ENCODE measurements at places on chromosomes 3 and 15.

- DNase-seq, result no peak
These were observed 587.4 kb upstream of the MDFIC2 start for GRCh38 chr3:70899816-70900215.

DNA sequence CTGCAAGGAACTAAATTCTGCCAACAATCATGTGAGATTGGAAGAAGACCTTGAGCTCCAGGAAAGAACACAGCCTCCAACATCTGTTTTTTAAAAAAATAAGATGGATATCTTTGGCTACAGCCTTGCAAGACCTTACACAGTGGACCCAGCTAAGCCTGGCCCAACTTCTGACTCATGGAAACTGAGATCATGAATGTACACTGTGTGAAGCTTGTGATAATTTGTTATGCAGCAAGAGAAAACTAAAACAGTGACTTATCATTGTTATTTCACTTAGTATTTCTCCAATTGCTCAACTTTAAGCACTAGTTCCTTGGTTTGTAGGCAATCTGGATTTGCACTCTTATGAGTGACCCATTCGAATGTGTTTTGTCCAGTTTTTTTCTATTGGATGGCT lies 29.3 kb downstream of the SHQ1 start:
- no peak for DNase-seq

- DNase-seq, result no peak
These were observed 1.0 kb downstream of the PDE12 start for GRCh38 chr3:57557085-57557537.

- no peak for DNase-seq
These were observed 2.2 kb downstream of the BTBD1 start for GRCh38 chr15:83064859-83065258.

DNA sequence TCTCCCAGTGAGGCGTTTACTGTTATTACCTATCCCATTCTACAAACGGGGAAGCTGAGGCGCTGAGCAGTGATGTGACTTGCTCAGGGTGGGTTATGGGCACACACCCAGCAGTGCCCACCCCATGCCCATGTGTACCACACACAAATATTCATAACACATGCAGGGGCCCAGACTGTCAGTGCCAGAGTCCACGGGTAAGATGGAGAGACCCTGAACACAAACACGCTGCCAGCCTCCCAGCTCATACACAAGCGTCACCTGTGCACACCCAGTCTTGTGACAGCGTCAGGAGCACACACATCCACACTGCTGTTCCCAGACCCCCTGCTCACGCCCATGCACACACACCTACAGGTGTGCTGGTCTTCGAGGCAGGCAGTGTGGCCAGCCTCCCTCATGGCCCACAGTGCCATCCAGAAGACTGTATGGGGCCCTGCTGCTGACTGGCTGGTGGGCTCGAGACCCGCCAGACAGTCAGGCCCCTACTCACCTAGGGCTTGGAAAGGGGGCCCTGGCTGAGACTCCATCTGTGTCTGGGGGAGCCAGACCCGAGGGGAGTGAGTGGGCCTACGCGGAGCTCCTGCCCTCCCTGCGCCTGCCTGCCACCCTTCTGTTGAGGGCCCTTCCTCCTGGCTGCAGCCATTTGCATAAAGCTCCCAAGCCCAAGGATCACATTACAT lies 39.4 kb downstream of the DNAJB8 start:
- DNase-seq, result no peak

- DNase-seq, result no peak
These were observed 86.5 kb downstream of the MB21D2 start for GRCh38 chr3:192831111-192831644.

GRCh38 chr3:66904831-66905493 lies 93.1 kb upstream of the KBTBD8 start:
- no peak for DNase-seq

- no peak for DNase-seq
These were observed 5.2 kb downstream of the GPX1 start for GRCh38 chr3:49352890-49353421.

- no peak for DNase-seq
These were observed 69.1 kb upstream of the MAGI1 start for GRCh38 chr3:66107855-66108254.

GRCh38 chr3:139117136-139117675 lies 72.5 kb upstream of the PRR23C start:
- no peak for DNase-seq

DNA sequence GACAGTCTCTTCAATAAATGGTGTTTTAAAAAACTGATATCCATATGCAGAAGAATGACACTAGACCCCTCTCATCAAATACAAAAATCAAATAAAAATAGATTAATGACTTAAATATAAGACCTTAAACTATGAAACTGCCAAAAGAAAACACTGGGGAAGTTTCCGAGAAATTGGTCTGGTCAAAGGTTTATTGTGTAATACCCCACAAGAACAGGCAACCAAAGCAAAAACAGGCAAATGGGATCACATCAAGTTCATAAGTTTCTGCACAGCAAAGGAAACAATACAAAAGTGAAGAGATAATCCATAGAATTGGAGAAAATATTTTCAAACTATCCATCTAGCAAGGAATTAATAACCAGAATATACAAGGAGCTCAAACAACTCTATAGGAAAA lies 126.2 kb downstream of the GOLIM4 start:
- DNase-seq, result no peak

DNA sequence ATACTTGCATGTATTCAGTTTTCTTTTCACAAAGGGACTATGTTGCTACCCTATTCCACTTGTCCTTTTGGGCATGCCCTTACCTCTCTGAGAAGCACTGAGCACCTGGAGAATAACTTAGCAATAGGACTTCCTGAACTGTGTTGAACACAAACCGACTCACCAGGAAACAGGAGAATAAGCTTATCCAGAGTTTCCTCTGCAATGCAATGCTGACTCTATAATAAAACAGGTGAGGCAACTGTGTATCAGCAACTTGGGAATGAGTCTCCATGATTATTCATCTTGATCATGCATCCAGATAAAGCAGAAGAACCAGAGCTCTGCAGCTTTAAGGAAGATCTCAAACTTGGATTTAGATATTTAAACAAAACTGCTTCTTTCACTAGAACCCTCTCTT lies 806.5 kb downstream of the IGSF11 start:
- DNase-seq, result no peak

DNA sequence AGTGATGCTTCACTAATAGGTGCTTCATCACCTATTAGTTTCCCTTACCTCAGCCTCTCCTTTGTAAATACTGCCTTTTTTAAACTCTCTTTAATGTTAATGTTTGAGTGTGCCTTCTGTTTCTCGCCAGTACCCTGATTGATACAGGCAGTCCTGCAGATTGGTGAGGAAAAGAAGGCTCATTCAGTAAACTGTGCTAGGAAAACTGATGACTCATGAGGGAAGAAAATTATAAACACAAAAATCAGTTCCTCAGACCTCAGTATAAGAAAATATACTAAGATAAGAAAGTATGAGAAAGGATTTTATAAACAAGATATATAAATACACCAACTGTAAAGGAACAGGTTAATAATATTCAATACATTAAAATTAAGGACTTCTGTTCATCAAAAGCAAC lies 54.8 kb upstream of the OXTR start:
- no peak for DNase-seq

- DNase-seq, result peak; percentile 6
These were observed 14.0 kb downstream of the AAGAB start for GRCh38 chr15:67240235-67241131.

DNA sequence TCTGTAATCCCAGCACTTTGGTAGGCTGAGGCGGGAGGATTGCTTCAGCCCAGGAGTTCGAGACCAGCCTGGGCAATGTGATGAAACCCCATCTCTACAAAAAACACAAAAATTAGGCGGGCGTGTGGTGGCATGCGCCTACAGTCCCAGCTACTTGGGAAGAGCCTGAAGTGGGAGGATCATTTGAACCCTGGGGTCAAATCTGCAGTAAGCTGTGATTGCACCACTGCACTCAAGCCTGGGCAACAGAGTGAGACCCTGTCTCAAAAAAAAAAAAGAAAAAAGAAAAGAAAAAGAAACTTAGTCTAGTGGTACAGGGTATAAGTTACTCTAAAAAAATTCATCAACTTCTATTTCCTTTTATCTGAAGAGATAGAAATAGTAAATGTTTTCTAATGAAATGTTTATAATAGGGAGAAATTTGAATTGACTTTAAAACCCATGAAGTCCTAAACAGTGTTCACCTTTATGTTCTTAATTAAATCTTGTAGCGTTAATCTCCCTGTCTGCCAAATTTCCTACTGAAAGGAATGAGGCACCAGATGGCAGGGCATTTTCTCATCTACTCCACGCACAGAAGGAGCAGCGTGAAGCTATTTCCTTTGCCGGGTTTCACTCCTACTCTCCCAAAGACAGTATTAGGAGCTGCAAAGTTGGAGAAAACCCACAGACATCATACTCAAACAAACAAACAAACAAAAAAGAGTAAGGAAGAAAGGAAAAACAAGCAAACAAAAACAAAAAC lies 1.9 kb downstream of the PCLAF start:
- no peak for DNase-seq

DNA sequence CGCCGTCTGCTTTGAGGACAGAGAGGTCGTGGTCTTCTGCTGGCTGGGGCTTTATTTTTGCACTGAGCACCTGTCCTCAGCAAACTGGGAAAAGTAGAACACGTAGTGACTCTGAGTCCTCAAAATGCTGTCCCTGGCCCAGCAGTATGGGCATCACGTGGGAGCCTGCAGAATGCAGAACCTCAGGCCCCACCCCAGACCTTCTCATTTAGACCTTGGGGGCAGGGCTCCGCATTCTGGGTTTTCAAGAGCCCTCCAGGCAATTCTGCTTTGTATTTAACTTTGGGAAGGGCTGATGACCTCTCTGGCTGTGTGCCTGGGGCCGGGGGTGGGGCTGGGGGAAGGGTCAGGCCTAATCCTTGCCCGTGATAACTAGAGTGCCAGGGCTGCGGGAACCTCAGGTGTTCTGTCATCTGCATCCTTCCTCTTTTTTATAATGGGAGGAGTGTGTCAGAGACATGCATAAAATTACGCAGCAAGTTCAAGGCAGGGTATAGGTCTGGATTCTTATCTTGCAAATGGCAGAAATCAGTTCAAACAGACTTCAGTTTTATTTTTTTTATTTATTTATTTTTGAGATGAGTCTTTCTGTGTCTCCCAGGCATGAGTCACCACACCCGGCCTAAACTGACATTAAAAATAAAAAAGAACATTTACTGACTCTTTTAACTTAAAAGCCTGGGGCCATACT lies 11.1 kb downstream of the SLC6A6 start:
- no peak for DNase-seq

GRCh38 chr15:59116141-59116540 lies 11.2 kb downstream of the CCNB2 start:
- DNase-seq, result no peak

GRCh38 chr3:161560008-161560637 lies 63.5 kb downstream of the OTOL1 start:
- no peak for DNase-seq

- DNase-seq, result no peak
These were observed 19.0 kb downstream of the CGNL1 start for GRCh38 chr15:57395292-57395691.

GRCh38 chr3:10306156-10306555 lies 13.4 kb upstream of the GHRL start:
- DNase-seq, result no peak

DNA sequence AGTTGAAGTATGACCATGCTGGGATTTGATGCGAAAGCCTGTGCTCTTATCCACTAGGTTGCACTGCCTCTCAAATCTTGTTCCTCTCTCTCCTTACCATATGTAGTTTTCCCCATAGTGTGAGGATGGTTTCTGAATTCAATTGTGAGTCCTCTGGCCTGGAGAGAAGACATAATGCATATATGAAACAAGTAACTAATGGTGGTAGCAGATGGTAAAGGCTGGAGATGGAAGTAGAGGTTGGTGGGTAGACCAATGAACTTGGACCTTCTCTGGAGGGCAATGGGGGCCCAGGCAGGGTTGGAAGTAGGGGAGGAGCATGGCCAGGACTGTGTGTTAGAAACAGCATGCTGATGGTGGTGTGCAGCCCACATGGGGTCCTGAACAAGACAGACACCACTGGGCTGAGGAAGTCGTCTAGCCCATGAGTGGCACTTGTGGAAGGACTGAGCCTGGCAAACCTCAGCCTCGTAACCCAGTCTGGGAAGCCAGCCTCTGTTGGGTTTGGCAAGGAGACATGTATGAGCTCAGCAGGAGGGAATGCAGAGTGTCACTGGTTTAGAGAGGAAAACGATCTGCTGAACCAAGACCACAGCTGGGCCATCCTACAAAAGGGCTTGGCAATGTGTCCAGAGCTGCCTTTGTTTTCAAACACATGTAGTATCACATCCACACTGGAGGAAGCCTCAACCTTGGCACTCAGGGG lies 18.5 kb upstream of the LMCD1 start:
- no peak for DNase-seq

DNA sequence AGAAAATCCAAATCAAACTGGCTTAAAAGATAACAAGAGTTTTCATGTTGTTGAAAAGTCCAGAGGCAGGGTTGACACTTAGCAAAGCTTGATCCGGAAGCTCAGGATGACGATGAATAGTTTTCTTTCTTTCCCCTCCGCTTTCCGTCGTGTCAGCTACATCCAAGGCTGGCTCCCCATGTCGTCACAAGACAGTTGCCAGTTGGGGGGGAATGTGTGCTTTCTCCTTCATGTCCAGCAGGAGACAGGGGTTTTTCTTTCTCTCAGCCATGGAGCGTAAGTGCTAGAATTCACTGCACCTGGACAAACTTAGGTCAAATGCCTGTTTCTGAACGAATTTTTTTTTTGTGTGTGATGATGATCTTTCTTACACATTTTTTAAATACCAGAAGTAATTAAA lies 273.8 kb upstream of the RGMA start:
- no peak for DNase-seq

DNA sequence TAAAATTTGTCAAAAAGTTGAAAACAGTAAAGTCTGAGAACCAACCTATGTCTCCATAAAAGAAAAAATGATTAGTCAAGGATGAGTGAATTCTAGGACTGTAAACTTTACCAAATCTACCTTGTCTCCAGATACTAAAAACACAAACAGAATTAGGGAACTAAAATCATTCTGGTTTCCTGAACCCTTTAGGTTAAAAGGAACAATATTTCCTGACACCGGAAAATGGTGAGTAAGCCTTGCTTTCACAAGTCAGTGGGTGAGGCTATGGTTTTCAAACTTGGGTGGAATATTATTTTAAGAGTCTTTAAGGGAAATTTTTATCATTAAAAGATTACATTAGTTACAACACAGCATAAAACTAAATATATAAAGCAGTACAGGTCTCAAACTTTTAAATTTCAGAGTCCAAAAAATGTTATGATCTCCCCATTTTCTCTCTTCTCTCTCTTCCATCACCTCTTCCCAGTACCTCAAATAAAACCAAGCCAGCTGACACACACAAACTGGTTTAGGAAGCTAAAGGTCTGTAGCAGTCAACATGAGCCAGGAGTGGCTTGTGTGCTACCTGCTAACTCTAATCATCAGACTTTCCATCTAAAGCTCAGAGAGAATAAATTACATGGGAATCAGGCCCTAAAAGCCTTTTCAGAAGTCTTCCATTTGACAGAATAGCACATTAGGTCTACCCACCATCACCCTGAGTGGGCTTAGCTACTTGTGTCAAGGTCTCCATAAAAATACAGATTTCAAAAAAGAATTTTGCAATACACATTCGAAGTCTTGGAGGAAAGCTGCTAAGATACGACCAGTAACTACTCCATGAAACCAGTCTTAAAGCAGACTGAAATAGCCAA lies 2.2 kb downstream of the SLC12A6 start:
- DNase-seq, result no peak

GRCh38 chr15:92934716-92935115 lies 34.6 kb downstream of the CHD2 start:
- no peak for DNase-seq
